ENCODE measurements at places on chromosomes 12 and 14. TPM values are rescaled to one million over a fixed set of nuclear protein-coding genes. Genes with fewer than 3 reads are reported as not detected.

Gene CFAP54
- total RNA-seq: 0.14 TPM

Gene WIF1
- not detected for total RNA-seq

Gene TTC6
- total RNA-seq: 6.0 TPM

DNA sequence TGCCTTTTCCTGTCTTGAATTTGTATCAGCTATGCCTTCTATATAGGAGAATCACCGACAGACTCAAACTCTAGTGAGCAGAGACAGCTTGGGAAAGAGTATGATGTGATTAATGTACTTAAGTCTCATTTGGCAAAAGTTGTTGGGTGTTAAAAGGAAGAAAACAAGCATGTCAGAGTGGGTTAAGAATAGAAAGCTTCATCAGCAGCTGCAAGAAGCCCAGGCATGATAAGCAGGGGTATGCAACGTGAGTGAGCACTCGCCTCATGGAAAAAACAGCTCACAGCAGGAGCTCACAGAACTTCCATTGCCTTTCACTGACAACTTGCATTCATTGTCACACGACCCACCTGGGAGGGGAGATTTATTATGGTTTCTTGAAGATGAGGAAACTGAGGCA lies 35.9 kb upstream of the WNK1 start:
- no peak for DNase-seq

- no peak for DNase-seq
Observed at GRCh38 chr14:99530407-99531155, 49.4 kb downstream of the CCNK start.

DNA sequence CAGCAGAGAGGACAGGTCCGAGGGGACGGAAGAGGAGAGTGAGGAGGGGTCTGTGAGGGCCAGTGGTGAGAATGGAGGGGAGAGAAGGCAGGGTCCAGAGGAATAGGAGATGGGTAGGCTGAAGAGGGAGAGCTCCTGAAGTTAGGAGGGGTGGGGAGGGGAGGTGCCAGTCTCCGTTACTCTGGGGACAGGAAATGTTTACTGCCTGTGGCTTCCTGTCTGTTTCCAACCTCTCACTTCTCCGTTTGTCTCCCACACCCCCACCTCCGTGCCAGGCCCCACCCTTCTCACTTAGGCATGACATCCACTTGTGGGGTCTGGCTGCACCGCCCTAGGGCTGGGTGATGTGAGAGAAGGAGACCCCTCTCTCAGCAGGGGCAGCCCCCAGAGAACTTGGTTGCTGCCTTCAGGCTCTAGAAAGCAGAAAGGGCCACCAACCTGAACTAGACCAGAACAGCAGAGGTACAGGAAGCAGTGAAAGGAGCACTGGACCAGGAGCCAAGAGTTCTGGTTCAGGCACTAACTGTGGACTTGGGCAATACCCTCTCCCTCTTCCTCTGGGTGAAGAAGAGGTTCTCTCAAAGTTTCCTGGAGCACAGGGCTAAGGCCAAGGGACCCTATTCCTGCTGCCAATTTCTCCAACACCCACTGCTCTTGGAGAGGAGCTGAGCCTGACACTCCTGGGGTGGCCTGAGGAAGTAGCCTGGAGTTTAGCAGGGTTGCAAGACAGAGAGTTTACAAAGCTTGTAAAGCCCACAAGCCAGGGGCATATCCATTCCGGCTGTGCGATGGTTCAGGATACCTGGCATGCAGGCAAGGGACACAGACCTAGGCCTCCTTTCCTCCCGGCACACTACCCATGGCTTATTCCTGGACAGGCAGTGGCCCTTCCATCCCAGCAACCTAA lies 5.5 kb downstream of the ITGA5 start:
- DNase-seq: peak; percentile 55

DNA sequence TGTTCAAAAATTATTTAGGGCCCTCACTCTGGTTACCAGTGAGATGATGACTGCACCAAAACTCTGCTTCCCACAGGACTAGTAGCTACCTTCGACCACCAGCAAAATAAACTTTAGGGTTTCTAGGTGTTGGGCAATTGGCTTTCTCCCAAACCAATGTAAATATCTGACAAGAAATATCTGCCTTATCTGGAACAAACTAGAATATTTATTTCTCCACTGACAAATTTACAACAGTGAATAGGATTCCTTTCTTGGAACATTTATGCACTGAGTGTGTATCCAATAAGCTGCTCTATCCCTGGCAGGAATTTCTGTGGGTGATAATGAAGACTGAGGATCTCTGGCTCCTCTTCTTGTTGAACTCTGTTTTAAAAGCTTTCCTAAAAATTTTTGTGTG lies 148.6 kb downstream of the SLC6A15 start:
- DNase-seq: no peak

- no peak for DNase-seq
Observed at GRCh38 chr12:42217656-42218055, 20.4 kb downstream of the YAF2 start.

DNA sequence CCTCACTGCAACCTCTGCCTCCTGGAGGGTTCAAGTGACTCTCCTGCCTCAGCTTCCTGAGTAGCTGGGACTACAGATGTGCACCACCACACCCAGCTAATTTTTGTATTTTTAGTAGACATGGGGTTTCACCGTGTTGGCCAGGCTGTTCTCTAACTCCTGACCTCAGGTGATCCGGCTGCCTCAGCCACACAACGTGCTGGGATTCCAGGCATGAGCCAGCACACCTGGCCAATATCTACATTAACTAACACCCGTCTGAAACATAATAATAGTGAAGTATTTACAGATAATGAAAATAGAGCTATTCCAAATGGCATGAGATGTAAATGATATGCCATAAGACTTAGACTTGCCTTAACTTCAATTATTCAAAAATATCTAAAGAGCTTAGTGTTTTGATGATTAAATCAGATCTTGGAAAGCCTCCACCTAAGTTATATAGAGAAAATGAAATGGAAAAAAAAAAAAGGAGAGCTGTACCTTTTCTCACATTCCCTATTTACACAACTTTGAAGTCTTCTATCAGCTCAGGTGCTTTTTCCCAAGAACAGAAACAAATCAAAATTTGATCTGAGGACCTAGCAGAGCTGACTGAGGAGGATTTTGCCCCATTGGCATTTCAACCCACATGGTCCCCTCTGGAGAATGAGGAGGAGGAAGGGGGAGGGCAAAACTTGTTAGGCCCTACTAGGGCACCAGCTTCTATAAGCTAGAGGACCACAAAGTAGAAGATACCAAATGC lies 309.2 kb downstream of the PRKD1 start:
- DNase-seq: no peak

All from transverse colon (tissue), 4 donors.